NCI-H1105 (cell line): ENCODE measurements at places on chromosomes 4 and X.

GRCh38 chr4:108751321-108751720, 11.5 kb downstream of the ETNPPL start:
- DNase-seq, result no peak

DNA sequence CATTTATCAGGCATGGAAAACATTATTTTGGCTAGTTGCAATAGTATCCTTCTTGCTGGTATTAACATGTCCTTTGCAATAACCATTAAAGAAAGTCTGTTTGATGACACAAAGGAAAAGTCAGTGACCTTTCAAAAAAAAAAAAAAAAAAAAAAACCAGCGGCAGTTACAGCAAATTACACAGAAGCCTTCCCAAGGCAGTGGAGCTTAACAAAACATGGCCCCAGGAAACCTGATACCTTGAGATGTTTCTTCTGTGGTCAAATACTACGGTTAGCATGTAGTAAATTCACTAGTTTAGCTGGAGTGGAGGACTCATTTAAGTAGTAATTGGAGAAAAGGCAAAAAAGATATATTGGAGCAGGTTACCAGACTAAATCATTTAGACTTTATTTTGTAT, 359.1 kb downstream of the DACH2 start:
- DNase-seq, result peak; percentile 17

- no peak for DNase-seq
Measured at GRCh38 chrX:44903107-44903506, 30.1 kb downstream of the KDM6A start.

GRCh38 chrX:132716006-132716405, 227.2 kb upstream of the MBNL3 start:
- DNase-seq, result no peak

GRCh38 chr4:113273721-113274220, 224.3 kb downstream of the ANK2 start:
- DNase-seq, result no peak

DNA sequence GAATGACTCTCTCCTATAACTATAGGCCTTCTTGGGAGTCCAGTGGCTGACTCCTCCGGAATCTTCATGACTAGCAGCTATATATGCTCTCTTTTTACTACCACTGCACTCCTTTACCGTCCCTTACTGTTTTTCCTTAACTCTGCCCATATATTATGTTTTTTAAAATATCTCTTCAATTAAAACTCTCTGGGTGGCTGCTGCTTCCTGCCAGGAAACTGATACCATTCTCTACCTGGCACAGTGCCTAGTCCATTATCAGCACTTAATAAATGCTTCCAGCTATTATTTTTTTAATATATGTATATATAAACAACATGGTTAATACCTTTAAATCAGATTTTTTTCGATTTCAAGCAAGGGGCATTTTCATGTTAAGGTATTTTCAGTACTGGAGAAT, 136.6 kb upstream of the FAM47B start:
- DNase-seq, result no peak
